Jurkat, Clone E6-1 (cell line): ENCODE measurements at places on chromosomes 12 and 14.

DNA sequence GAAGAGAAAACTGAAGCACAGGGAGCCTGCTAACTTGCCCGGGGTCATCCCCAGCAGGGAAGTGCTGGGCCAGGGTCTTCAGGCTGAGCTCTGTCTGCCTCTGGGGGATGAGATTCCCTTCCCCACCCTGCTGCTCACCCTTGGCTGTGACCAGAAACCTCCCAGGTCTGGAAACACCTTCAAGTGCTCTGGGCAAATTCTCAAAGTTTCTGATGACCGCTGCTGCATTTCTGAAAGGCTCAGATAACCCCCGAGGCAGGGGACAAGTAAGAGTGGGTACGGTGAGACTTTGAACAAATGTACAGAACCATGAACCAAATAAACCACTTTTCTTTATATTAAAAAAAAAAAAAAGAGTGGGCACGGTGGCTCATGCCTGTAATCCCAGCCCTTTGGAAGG, 41.3 kb downstream of the LTBP2 start:
- DNase-seq, result no peak

- DNase-seq, result no peak
Observed at GRCh38 chr14:103801459-103801858, 45.9 kb downstream of the PPP1R13B start.

GRCh38 chr12:44817687-44818086, 58.4 kb downstream of the NELL2 start:
- peak; percentile 5 for DNase-seq

DNA sequence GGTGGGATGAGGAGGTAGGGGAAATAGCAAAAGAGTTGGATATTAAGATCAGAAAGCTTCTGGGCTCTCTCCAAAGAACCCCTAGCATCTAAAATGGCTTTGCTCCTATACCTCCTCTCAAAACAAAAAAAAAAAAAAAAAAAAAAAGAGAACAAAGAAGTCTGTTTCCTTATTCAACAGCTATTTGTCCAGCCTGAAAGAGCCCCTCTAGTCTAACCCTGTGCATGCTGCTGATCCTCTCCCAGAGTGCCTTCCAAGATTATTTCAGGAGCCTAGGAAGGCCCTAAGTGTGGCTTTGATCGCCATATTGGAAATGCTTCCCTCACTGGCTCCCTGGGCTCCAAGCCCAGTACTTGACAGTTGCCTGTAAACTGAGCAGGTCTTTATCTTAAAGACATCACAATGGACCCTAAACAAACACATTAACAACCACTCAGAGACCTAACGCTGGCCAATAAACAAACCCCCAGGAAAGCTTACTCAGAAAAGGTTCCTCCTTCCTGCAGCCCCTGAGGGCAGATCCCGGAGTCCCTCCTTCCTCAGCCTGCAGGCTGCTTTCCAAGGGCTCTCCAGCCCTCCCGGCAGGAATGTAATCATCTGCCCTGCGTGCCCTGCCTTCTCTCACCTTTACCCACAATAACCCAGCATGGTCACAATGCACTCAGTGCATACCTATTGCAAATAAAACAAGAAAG, 17.4 kb upstream of the COL2A1 start:
- DNase-seq, result no peak

DNA sequence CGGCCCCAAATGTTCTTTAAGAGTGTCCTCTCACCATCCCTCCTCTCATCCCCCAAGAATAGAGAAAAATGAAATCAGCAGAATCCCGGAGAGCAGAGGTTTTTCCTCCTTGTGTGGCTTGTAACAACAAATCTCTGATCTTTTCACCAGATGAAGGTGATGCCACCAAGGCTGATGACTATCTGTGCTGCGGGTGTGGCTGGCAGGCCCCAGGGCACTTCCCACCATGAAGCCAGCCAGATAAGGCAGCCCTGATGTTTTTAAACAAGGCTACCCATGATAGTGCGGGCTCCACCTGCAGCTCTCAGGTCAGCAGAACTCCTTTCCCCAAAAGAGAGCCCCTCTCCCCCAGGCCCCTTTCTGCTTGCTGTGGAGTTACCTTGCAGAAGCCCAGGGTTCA, 58.0 kb upstream of the PARP11 start:
- DNase-seq, result peak; percentile 66

GRCh38 chr12:89384050-89384758, 31.9 kb upstream of the DUSP6 start:
- DNase-seq, result no peak

- DNase-seq, result no peak
Observed at GRCh38 chr12:48351022-48351708, 446 bp upstream of the ZNF641 start.

GRCh38 chr12:132874175-132874574, 13.2 kb downstream of the CHFR start:
- DNase-seq, result no peak

DNA sequence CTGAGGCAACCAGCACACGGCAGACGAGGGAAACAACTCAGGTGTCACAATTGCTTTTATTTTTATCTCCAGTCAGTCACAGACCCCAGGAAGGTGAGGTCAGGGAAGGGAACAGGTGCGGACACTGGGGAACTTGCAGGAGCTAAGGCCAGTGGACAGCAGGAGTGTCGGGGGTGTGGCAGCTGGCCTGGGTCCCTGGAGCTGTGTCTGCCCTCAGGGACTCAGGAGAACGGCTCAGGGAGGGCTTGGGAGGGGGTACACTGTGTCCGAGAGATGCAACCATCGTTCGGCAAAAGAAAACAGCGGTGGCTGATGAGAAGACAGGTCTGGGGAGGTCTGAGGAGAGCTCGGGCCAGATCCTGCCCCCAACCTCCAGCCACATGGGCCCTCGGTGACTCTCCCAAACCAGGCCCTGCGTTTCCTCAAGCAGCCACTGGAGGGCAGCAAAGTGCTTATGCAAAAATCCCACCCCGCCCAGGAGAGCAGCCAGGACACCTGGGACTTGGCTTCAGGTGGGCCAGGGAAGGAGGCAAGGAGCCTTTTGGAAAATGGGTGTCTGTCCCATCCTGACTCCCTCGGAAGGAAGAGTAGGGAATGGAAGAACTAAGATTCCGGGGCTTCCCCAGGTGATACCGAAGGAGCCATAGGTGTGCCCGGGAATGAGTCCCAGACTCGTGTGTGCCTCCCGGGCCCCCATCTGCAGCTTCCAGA, 24.1 kb upstream of the BCDIN3D start:
- DNase-seq, result peak; percentile 37

DNA sequence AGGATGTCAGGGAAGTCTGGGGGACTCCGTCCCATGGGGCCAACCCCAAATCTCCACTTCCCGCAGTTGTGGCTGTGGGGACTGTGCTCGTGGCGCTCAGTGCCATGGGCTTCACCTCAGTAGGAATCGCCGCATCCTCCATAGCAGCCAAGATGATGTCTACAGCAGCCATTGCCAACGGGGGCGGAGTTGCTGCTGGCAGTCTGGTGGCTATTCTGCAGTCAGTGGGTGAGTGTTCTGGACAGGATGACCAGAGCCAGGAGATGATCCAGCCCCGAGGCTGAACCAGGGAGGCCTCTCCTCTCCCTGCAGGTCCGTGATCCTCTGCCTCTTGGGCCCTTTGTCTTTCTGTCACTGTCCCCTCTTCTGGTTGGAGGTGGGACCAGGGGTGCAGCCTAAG, 8.8 kb upstream of the IFI27 start:
- no peak for DNase-seq

DNA sequence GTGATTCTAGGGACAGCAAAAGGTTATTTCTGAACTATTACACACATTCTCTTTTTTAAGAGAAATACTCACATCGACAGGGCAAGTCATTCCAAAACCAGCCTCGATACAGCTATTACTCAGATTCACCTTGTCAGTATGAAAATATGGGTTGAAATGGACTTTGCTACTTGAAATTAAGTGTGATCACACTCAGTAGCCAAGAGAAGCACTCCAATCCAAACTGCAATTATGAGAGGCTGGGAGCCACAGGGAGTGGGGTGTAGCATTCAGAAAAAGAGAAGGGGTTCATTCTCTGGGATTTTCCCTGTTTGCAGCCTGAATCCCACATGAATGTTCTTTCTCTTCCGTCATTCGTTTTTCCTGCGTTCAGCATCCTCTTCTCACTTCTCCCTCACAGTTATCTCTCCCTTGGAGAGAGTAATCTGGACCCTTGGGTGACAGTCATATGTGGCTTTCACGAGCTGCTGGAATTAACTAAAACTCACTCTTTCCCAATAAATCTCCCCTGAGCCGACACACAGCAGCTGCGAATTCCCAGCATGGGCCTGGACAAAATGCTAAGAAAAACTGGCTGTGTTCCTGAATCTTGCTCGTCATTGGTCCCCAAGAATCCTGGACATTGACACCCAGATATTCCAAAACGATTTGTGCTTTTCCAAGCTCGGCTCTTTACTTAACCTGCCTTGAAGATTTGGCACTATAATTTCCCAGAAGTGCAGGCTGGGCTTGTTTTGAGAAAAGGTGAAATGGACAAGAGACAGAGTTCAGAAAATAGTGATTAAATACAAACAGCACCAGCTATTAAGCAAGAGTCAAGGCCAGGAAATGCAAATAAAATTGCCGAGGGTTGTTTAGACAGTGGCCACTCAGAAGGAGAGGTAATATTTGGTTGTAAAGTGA, 199.5 kb upstream of the PLEKHG7 start:
- DNase-seq, result no peak

DNA sequence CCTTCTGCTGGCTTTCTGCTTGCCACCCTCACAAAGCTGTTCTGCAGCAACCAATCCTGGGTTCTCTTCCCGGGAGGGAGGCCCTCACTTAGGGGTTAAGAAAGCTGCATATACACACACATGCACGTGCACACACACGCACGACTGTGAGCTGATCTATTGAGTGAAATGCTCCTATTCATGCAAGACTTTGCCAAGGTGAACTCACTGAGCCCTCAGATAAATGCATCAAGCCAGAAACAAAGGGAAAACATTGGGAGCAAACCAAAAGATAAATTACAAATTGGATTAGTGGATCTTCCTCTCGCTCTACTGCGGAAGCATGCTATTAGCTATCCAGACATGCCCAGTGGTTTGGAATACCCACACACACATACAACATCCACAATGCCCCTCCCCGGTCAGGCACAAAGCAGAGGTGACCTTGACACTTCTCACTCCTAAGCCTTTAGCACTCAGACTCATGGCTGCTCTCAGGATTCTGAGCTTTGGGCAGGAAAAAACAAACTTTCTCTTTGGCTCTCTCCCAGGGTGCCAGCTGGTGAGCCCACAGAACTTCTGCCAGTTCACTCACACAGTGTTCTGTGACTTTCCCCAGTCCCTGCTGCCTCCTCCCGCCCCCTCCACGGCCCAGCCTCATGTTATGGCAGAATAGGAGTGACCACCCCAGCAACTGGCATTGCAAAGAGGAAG, 320.0 kb downstream of the DPF3 start:
- DNase-seq, result no peak

- DNase-seq, result no peak
Observed at GRCh38 chr14:105047283-105048016, 17.8 kb downstream of the GPR132 start.

DNA sequence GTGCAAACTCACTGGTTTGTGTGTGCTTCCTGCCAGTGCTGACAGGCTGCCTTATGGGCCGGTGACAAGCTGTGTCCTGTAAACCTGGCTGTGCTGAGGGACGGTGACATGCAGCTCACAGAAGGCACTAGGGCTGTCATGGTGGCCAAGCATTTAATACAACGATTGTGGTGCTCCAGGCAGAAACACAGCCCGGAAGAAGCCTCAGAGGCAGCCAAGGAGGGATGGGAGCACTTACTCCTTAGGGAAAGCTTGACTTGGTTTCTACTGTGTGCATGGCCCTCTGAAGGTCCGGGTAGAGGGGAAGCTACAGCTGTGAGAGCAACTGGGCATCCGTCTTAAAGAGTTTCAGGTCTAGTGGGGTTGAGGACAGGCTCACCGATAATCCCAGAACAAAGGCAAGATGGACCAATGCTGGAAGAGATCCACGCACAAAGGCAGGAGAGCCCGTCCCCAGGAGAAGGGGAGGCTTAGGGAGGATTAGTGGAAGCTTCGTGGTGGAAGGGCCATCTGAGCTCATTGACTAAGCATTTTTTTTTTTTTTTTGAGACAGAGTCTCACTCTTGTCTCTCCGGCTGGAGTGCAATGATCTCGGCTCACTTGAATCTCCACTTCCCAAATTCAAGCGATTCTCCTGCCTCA, 10.7 kb upstream of the MCRS1 start:
- no peak for DNase-seq

DNA sequence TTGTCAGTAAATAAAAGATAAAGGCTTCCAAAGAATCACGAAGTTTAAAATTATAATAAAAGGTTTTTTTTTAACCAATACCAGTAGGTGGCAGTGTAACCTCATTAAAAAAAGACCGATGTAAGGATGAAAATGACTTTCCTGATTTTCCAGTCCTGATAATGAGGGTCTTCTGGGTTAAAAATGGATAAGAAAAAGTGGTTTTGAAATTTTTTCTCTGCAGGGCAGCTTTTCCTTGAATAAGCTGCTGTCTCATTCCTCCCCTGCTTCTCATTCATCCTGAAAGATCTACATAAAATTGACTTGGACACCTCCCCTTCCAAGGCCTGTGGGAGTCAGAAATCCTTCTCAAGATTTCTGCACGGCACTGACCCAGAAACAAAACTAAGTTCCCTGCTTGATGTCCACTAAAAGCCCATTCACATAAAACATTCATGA, 58.9 kb upstream of the FBXO33 start:
- peak; percentile 27 for DNase-seq

DNA sequence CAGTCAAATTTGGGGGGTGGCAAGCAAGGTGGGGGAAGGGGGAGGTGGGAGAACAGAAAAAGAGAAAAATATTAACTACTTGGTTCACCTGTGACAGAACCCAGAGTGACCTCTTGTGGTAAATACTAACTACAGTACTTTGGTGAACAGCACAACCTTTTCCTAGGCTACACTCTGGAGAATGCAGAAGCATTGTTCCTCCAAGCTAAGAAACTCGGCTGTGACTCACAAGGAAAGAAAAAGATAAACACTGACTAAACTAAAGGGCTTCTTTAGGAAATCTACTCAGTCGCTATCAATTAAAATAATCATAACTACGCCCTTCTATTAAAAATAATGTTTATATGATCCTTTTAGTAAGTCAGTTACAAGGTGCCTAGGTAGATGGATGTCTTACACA, 5.4 kb downstream of the KCNH5 start:
- peak; percentile 4 for DNase-seq

DNA sequence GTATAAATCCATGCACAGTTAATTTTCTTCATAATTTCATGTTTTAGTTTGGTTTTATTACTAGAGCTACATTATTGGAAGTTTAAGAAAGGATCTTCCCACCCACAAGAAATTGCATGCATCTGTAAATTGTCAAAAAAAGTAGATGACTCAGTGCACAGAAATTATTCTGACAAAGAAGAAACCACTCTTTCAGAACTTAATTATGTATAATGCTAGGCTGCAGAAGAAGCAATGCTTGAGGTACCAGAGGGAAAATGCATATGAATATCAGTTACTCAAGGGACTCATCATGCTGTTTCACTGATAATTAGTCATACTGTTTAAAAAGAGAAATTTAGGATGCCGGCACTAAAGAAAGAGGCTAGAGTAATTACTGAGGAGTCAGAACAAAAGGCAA, 147.0 kb downstream of the SLC16A7 start:
- DNase-seq, result no peak
